ENCODE measurements at places on chromosomes 7 and 10. TPM values are rescaled to one million over a fixed set of nuclear protein-coding genes. Genes with fewer than 3 reads are reported as not detected.

DNA sequence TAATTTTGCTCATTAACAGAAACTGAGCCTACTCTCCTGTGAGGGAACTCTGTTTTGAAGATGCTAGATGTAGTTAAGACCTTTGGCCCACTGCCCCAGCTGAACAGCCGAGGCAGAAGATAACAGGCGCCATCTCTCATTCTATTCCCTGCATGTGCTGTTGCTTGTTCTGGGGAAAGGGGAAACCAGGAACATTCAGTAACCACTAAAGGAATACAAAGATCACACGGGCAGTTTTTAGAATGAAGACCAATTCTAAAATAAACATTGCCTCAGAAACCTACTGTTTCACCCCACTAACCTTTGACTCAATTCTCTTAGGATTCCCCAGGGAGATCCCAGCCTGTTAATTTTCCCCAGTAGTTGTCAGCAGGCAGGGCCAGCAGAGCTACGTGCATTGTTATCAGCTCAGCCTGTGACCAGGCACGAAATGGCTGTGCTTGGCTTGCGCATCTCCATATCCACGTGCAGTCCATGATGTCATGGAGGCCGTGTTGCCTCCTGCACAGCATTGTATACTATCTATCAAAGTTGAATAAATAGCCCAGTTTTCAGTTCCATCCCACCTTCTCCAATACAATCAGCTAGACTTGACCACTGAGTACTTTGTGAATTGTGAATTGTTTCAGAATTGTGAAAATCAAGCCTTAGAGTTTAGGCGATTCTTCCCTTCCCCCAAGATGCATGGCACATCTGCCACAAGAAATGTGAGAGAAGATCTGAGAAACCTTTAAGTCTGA, 36.0 kb downstream of the ANK3 start:
- H3K4me1 ChIP-seq = peaks cover 15% of the 10 kb centered on the region
- H3K36me3 ChIP-seq = no peaks in the 10 kb centered on the region
- no peak overlapping the region for H3K27ac ChIP-seq
- H3K27me3 ChIP-seq = no peaks in the 10 kb centered on the region
- DNase-seq = no peak

DNA sequence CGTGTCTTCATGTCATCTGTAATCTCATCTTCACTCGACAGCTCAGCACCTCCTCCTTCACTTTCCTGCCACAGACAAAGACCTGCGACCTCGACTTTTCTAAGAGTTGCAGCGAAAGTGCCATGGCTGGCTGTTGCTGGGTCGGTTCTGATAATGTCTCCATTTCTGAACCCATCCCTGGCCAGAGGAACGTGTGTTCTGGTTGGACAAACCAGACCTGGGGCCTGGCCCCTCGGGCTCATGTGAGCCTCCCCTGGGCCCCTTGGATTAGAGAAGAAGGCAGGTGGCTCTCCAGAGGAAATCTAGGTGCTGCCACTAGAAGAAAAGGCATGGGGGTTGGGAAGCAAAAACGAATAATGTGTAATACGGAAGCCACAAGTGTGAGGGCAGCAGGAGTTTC, 273.7 kb downstream of the GLRX3 start:
- H3K27me3 ChIP-seq = no peaks in the 10 kb centered on the region
- no peak for DNase-seq
- no peak overlapping the region for H3K4me3 ChIP-seq
- no peaks in the 10 kb centered on the region for H3K36me3 ChIP-seq
- no peaks in the 10 kb centered on the region for H3K4me1 ChIP-seq

DNA sequence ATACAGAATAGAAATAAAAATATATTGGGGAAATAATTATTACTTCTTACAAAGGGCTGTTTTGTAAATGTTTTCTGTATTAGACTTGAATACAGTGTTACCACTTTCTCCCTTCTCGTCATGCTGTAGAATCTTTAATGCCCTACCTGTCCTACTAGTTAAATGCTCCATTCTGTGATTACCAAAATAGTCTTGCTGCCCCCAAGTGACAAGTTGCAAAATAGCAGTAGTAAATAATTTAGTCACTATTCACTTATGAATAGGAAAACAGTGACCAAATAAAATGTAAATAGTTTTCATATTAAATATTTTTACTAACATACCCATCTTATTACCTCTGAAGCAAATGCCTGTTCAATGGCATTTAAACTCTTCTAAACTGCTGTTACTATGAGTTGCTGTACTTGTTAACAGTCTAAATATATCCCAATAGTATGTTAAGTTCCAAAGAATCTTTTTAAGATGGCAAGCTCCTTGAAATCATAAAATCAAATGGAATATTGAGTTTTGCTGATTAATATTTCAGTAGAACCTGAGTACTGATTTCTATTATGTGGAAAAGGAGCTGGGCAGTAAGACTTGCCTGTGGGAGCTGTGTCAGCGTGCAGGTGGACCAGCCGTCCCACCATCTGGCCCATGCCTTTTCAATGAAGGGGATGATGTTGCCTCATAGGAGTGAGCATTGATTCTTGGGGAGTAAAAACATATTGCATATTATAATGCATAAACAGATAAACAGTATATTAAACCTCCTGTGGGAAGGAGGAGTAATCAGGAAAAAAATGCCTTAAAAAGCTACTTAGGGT, 18.1 kb upstream of the OIT3 start:
- no peak for DNase-seq
- H3K4me3 ChIP-seq = no peak overlapping the region
- peaks cover 1% of the 10 kb centered on the region for H3K36me3 ChIP-seq
- no peaks in the 10 kb centered on the region for H3K4me1 ChIP-seq
- H3K27ac ChIP-seq = no peak overlapping the region

- H3K4me1 ChIP-seq = no peaks in the 10 kb centered on the region
- DNase-seq = no peak
- no peaks in the 10 kb centered on the region for H3K27me3 ChIP-seq
- H3K4me3 ChIP-seq = no peak overlapping the region
- H3K27ac ChIP-seq = no peak overlapping the region
- no peaks in the 10 kb centered on the region for H3K36me3 ChIP-seq
Measured at GRCh38 chr10:118922972-118923371, 106.5 kb upstream of the NANOS1 start.

DNA sequence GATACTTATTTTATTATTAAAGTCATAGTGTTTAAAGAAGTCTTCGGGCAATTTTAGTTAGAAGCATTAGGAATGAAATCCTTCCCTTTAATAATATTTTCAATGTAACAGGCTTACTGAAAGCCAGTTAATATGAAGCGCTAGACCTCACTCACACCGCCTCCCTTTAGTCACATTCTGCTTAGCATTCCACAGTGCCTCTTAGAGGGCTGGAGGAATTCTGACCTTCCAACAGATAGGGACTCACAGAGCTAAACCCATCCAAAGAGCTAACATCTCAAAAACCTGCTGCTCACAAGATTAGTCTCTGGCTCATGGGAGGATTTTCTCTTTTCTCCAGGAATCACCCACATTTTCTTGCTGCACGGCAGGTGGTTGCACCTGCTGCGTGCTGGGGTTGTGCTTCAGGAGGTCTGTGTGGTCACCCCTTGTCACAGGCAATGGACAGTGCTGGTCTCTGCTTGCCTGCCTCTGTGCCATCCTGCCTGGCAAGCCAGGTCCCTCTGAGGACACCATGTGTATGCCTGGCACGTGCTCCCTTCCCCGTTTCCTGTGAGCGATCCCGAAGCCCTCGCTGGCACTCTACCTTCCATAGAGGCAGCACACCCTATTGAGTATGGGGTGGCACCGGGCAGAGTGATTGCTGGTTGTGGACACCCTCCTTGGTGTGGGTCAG, 91.8 kb downstream of the KLF6 start:
- peaks cover 25% of the 10 kb centered on the region for H3K4me1 ChIP-seq
- no peaks in the 10 kb centered on the region for H3K27me3 ChIP-seq
- no peak for DNase-seq
- no peaks in the 10 kb centered on the region for H3K36me3 ChIP-seq
- no peak overlapping the region for H3K4me3 ChIP-seq
- H3K27ac ChIP-seq = peak overlapping the region; percentile 50

- no peaks in the 10 kb centered on the region for H3K27me3 ChIP-seq
- no peak overlapping the region for H3K27ac ChIP-seq
- peak; percentile 23 for DNase-seq
- no peak overlapping the region for H3K4me3 ChIP-seq
- H3K36me3 ChIP-seq = no peaks in the 10 kb centered on the region
Measured at GRCh38 chr7:143223784-143224183, 1.9 kb downstream of the TAS2R40 start.

- H3K4me1 ChIP-seq = peaks cover 23% of the 10 kb centered on the region
- H3K27me3 ChIP-seq = no peaks in the 10 kb centered on the region
- peak; percentile 24 for DNase-seq
- no peak overlapping the region for H3K4me3 ChIP-seq
- no peaks in the 10 kb centered on the region for H3K36me3 ChIP-seq
- no peak overlapping the region for H3K27ac ChIP-seq
Measured at GRCh38 chr10:3702569-3702968, 82.4 kb downstream of the KLF6 start.

DNA sequence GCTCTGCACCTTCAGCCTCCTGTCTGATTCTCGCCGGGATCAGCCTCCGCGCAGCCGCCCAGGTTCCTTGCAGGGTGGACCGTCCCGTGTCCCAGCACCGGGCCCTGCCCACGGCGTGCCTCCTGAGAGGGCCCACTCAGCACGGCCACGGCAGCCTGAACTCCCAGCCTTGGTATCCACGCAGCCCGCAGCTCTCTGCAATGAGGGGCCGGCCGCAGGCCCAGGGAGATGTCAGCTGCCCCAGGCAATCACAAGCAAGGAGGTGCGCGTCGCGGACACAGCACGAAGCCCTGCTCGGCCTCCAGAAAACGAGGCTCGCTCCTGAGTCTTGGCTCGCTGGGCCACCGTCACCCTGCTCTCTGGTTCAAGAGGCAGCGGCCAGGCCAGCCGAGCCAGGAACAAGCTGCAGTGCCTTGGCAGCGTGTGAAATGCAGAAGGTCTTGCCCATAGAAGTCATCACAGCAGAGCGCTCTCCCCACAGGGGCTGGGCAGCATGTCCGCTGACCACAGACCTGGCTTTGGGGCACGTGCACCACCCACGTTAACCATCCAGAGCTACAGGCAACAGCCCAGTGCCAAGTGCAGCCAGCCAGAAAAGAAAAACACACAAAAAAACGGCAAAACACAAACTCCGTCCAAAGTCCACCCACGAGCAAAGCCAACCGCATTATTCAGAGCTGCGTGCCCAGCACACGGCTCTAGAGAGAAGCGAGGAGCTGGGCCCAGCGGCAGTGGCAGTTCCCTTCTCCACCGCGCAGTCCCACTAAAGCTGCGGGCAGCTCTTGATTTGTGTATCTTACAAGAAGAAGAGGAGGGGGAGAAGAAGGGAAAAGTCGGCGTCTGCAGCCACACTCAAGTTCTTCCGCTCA, 13.9 kb downstream of the GPER1 start:
- H3K36me3 ChIP-seq = no peaks in the 10 kb centered on the region
- H3K4me1 ChIP-seq = no peaks in the 10 kb centered on the region

The HOXA2 gene
- total RNA-seq = 1.8 TPM

The DNAJC2 gene
- total RNA-seq = 71.6 TPM

The RAMP3 gene
- not detected for total RNA-seq

GRCh38 chr10:132955479-132955878, 13.1 kb upstream of the CFAP46 start:
- H3K27me3 ChIP-seq = no peaks in the 10 kb centered on the region
- H3K4me1 ChIP-seq = no peaks in the 10 kb centered on the region
- DNase-seq = no peak
- no peak overlapping the region for H3K4me3 ChIP-seq
- no peak overlapping the region for H3K27ac ChIP-seq

The SLC39A12 gene
- not detected for total RNA-seq

The BHLHA15 gene
- total RNA-seq = 3.4 TPM

The AKR1C4 gene
- 0.25 TPM for total RNA-seq

DNA sequence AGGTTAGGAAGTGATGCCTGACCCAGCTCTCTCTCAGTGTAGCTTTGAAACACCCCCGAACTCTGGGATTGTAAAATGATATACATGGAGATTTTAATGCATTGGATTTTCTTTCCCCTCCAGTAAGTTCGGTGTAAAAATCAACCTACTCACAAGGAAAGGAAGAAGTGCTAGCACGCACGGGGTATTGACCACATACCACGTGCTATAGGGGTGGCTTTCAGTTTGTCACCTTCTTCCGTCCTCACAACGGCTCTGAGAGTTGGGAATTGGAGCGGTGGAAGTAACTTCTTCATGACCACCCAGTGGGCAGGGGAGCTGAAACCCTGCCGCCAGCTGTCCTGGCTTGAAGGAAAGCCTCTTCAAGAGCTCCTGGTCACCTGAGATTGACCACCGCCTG, 149.4 kb upstream of the PRR15 start:
- no peaks in the 10 kb centered on the region for H3K36me3 ChIP-seq
- no peaks in the 10 kb centered on the region for H3K27me3 ChIP-seq
- no peak overlapping the region for H3K4me3 ChIP-seq
- H3K27ac ChIP-seq = no peak overlapping the region
- no peak for DNase-seq

The TMEM139 gene
- total RNA-seq = 26.2 TPM

DNA sequence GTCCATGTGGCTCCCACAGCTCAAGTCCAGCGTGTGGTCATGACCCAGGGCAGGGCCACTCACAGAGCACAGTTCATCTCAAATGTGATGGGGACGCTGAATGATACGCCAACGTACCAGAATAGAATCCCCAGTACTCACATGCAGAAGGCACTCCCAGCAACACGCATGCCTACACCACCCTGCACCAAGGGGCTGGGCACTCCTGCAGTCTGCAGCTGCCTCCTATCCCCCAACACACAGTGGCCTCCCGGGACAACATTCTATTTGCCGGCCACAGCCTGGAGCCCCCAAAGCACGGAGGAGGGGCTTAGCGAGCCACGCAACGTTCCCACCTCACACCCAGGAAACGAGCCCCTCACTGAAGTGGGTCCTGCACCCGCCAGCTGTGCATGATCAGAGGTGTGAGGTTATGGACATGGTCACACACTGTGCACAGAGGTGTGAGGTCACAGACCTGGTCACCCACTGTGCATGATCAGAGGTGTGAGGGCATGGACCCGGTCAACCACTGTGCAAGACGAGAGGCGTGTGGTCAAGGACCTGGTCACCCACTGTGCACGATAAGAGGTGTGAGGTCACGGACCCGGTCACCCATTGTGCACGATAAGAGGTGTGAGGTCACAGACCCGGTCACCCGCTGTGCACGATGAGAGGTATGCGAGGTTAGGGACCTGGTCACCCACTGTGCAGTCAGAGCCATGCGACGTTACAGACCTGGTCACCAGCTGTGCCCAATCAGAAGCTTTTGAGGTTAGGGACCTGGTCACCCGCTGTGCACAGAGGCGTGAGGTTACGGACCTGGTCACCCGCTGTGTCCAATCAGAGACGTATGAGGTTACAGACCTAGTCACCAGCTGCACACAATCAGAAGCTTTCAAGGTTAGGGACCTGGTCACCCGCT, 182.8 kb downstream of the DIP2C start:
- DNase-seq = peak; percentile 32
- H3K27ac ChIP-seq = no peak overlapping the region
- no peak overlapping the region for H3K4me3 ChIP-seq
- no peaks in the 10 kb centered on the region for H3K36me3 ChIP-seq
- H3K4me1 ChIP-seq = peaks cover 6% of the 10 kb centered on the region

- DNase-seq = no peak
- H3K36me3 ChIP-seq = no peaks in the 10 kb centered on the region
- no peak overlapping the region for H3K4me3 ChIP-seq
- no peaks in the 10 kb centered on the region for H3K27me3 ChIP-seq
Measured at GRCh38 chr7:82388138-82388537, 55.4 kb downstream of the CACNA2D1 start.

The ST8SIA6 gene
- 0.16 TPM for total RNA-seq

All from Caco-2 (cell line).